ENCODE measurements at places on chromosomes 5 and 9.

- no peak for DNase-seq
These were observed 43.2 kb upstream of the RICTOR start for GRCh38 chr5:39117401-39117800.

- no peak for DNase-seq
These were observed 30.4 kb downstream of the HMGCR start for GRCh38 chr5:75367401-75367800.

GRCh38 chr5:137606401-137606800 is 107.3 kb upstream of the SPOCK1 start:
- DNase-seq, result no peak

GRCh38 chr9:108016446-108016845 is 526.9 kb upstream of the KLF4 start:
- DNase-seq, result no peak

- DNase-seq, result no peak
These were observed 244.8 kb upstream of the HAPLN1 start for GRCh38 chr5:83965441-83965840.

GRCh38 chr5:14505310-14506139 is 76.1 kb upstream of the OTULINL start:
- DNase-seq, result peak; percentile 26

DNA sequence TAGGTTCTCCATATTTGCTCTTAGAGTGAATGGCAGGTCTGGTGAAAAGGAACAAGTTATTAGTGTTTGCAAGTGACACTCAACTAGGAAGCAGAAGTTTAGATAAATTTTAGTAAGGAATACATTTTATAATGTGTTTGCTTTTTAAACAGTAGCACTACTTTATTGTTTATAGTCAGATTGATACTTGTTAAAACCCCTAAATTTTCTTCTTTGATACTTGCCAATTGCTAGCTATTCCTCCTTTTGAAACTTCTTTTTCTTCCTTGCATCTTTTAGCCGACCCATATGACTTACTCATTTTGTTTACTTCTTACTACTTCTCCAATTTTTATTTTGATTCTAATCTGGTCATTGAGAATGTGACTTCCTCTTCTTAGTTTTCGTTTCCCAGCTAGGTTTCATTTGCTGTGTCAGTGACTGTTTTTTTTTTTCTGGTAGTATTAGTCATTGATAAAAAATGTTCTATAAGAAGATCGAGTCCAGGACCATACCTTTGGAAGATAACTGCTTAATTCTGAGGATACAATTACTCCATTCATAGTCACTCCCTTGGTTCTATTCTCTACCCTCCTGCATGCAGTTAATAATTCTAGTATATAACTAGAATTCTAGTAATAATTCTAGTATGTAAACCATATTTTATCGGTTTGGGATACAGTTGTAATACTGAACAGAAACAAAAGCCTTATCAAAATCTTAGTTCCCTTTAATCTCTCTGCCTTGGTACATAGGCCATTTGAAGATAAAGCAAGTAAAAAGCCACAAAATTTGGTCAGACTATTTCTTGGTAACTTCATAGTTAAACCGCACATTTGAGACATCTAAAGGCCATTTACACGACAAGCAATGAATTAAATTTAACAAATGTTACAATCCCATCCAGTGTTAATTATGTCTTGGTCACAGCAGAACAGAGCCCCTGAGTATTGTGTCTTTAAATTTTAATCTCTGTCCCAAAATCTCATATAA is 2.8 kb upstream of the RICTOR start:
- no peak for DNase-seq

GRCh38 chr9:37033682-37034304 is at the start of gene PAX5:
Gene PAX5, minus strand, starts transcription at chr9:37034268. Its CDS starts 237 bp downstream, at chr9:37034031.
- no peak for DNase-seq
